ENCODE measurements at places on chromosomes 4 and X.

DNA sequence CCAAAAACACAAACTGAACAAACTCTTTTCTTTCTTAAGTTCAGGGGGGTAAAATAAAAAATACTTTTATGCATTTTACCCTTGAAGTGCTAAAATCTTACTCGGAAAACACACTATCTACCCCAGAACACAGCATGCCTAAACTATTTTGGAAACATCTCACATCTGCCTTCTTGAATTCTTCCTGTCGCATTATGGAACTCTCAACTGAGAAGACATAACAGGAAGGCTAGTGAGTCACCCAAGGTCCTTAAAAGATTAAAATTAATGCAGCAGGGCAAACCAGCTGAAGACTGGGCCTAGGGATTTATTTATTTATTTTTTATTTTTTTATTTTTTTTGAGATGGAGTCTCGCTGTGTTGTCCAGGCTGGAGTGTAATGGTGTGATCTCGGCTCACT lies 208.2 kb downstream of the APBB2 start:
- DNase-seq: no peak

GRCh38 chr4:143397887-143398286 lies 61.2 kb downstream of the GAB1 start:
- no peak for DNase-seq

DNA sequence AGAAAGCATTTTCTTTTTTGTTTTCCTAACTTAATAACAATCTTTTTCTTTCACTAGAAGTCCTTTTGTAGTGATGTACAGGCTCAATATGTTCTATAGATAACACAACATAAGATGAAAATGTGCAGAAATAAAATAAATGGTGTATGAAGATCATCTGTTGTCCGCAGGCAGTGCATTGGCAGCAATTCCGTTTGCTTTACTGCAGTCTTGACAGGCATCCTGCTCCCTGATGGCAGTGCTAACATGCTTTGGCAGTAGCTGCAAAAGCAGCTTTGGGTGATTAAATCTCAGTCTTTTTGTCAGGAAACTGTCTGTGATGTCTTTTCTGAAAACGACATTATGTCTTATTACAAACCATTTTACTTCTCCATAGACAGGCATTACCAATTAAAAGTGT lies 131.4 kb downstream of the TRAM1L1 start:
- DNase-seq: no peak

- DNase-seq: no peak
Measured at GRCh38 chrX:29903360-29903759, 312.0 kb upstream of the MAGEB2 start.

GRCh38 chrX:15737959-15738902 lies at the start of gene CA5B:
Gene CA5B (plus strand): TSS chrX:15738270. CDS start chrX:15750024, 11,754 bp downstream.
- peak; percentile 86 for DNase-seq

DNA sequence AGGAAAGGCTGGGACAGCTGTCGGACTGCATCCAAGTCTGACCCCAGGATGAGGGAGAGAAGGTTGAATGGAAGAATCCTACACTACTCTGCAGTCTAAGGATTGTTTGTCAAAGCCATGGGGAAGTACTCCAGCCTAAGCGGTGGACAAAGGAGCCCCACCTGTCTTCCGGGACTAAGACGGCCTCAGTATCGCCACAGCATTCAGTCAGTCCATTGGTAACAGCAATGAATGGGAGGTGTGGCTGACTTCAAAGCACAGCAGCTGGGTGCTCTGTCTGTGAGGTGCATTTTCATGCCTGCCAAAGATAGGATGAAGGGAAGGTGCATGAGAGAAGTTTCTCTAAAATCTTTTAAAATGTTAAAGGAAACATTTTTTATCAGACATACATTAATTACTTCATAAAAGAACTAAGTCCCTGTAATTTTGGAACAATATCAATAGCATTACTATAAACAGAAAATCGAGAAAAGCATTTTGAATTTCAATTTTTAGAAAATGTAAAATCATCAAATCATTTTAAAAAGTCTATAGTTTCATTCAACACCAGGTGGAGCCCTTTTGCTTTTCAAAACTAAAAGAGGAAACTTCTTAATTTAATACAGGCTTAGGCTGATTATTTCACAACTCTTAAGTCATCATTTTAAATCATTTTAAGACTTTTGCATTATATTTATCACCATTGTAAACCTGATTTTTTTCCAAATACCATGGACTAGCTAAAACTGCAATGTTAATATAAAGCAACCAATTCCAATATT lies 27.6 kb upstream of the INTU start:
- no peak for DNase-seq

DNA sequence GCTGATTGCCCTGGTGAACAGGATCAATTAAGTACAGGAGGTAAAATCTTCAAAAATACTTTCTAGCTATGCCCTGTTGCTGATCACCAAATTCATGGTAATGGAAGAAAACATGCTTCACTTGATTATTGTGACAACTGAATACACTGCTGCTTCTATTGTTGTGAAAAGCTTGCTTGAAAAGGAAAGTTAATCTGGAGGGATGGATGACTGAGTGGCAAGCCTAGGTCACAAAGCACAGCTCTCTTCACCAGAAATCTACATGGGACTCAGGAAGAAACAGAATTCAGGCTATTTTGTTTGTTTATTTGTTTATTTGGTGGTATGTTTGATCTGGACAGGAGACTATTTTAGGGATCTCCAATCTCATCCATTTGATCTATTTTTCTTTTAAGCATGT lies 182.0 kb downstream of the MGST2 start:
- DNase-seq: no peak

GRCh38 chrX:55731826-55732225 lies 14.3 kb downstream of the RRAGB start:
- DNase-seq: no peak

GRCh38 chr4:81527115-81527514 lies 55.4 kb upstream of the RASGEF1B start:
- DNase-seq: no peak

DNA sequence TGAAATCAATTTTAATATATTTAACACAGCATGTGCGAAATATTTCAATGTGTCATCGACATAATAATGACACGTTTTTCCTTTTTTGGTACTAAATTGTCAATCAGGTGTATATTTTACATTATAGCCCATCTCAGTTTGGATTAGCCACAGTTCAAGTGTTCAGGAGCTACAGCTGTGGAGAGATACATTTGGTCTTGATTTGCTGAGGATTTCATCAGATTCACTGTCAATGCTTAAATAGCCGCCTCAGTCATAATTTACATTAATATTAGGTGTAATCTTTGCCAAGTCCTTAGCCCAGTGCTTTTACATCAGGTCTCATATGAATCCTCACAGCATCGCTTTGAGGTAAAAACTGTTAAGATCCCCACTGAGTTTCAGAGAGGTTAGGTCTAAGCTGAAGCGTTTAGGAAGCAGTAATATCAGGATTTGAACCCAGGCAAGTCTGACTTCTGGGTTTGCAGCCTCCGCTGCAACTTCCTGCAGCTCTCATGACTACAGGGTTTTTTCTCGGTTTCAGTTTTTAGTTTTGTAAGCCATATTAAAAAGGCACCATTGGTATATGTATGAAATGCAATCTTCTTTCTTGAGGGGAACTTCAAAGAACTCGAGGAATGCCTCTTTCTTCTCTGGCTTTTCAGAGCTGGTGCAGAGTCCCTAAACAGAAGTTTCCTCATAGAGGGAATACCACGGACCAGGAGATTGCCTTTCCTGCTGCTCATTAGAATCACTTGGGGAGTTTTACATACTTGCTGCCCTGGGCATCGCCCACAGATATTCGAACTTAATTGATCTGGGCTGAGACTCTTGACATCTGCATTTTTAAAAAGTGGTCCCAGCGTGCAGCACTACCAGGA lies 6.4 kb downstream of the MTM1 start:
- DNase-seq: no peak

DNA sequence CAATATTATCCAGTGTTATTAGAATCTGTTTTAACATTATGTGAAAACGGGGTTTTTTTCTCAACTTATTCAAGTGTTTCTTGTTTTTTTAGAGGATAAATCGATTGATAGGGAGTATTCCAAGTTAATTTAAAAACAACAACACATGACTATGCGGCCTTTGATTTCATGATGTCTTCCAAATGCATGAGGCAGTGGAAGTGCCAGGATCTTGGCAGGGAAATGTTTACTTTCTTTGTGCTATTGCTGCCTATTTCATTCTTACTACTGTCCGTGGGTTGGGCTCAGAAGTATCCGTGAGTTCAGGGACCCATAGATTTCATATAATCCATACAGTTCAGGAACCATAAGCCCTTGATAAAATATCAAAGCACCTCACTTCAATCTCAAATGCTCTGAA lies 64.6 kb downstream of the ABCG2 start:
- DNase-seq: no peak

DNA sequence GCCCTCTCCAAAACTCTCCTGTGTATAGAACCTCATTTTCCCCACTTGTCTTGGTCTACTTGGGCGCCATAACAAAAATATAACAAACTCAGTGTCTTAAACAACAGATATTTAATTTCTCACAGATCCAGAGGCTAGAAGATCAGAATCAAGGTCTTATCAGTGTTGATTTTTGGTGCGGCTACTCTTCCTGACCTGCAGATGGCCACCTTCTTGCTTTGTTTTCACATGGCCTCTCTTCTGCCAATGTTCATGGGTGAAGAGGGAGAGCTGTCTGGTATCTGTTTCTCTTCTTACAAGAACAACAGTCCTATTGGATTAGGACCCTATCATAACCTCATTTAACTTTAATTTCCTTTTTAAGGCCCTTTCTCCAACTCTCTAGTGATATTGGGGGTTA lies 177.3 kb downstream of the PABPC4L start:
- DNase-seq: no peak

DNA sequence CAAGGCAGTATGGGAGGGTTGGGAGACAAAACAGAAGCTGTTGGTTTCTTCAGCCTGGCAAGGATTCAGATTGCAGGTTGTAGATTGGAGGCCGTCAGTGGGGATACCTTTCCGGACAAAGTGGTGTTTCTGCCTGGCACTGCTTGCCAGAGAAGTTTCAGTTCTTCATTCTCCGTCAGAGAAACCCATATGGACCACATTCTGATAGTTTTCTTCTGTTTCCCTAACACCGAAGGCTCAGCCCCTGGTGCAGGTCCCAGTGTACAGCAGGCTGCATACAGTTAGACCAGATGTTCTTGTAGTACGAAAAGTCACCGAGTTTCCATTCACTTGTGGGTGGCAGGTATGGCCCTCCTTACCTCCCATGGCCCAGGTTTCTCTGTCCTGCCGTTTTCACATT lies 107.3 kb downstream of the PTTG2 start:
- no peak for DNase-seq

GRCh38 chr4:85522836-85523235 lies 47.9 kb downstream of the ARHGAP24 start:
- no peak for DNase-seq

- no peak for DNase-seq
Measured at GRCh38 chr4:149987330-149988086, 90.7 kb upstream of the DCLK2 start.

GRCh38 chr4:69058410-69059059 lies 37.7 kb upstream of the UGT2B7 start:
- DNase-seq: no peak

- DNase-seq: no peak
Measured at GRCh38 chrX:120625371-120625770, 4.5 kb downstream of the C1GALT1C1 start.

DNA sequence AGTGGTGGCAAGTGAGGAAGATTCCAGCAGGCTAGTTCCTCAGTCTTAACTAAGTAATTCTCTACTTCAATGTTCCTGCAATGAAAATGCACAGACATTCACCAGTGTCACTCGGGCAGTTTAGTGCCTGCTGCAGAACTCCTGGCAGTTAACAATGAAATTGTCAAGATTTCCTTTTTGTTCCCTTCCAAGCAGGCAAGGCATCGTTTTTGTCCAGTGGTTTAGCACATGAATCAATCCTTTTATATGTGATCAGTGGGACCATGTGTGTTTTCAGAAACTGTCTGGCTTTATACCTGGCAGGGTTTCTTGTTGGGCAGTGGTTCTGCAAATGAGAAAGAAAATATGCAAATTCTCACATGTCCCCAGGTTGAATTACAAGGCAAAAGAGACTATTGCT lies 122.2 kb downstream of the GBA3 start:
- no peak for DNase-seq

DNA sequence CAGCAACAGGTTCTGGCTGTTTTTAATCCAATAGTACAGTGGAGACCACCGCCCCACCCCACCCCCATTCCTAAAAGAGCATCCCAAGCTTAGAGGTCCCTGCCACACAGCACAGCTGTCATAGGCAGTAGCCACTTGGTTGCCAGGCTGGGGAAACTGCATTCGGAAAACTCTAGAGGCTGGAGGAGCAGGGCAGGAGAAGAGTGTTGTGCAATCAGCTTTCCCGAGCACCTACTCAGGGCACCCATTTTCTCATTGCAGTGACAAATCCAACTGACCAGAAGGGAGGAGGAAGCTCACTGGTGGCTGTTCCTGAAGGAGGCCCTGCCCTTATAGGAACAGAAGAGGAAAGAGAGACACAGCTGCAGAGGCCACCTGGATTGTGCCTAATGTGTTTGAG lies 1.1 kb downstream of the CXCL1 start:
- DNase-seq: no peak

GRCh38 chr4:2186133-2186864 lies 55.6 kb downstream of the HAUS3 start:
- no peak for DNase-seq

DNA sequence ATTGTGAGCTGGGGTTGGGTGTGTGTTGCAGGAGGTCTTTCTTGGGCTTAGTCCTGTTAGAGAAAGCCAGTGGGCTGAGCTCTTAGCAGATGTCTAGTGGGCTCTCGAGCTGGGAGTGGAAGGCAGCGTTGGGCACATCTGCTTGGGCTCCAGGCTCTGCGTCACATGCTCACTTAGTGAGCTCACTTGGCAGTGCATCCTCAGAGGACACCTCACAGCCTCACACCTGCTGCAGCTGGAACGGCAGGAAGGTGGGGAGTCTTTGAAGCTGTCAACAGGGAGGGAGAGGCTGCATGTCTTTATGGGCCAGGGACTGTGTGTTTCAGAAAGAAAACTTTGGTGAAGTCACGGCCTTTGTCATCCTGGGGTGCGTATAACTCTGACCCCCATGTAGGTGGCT lies 82.2 kb downstream of the PSAPL1 start:
- no peak for DNase-seq

DNA sequence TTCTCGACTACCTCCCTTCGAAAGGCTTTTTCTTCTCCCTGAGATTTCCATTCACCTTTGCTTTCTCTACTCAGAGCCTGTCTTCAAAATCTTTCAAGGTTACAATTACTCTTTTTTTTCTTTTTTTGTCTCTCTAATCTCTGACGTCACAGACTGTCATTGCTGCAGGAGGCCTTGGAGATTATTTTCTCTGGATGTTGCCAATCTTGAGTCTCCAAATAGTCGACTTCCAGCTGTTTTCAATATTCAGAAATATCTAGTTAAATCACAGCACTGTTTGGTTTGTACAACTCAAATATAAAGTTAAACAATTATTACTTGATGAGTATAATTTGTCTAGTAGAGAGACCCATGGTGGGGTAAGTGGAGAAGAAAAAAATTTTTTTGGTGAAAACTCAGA lies 359.0 kb upstream of the BOD1L1 start:
- DNase-seq: no peak

- DNase-seq: no peak
Measured at GRCh38 chr4:24801136-24801855, 5.9 kb downstream of the SOD3 start.
